ENCODE measurements at places on chromosomes 6 and 20.
A peak's percentile ranks its signal among the peaks of the same experiment; 100 is the strongest.

GRCh38 chr6:83442752-83443151 lies 11.9 kb upstream of the ME1 start:
- DNase-seq: no peak

- peak; percentile 62 for DNase-seq
These were observed 679 bp upstream of the PPDPF start for GRCh38 chr20:63519668-63520503.

GRCh38 chr20:33843854-33844253 lies 32.7 kb downstream of the CHMP4B start:
- no peak for DNase-seq

DNA sequence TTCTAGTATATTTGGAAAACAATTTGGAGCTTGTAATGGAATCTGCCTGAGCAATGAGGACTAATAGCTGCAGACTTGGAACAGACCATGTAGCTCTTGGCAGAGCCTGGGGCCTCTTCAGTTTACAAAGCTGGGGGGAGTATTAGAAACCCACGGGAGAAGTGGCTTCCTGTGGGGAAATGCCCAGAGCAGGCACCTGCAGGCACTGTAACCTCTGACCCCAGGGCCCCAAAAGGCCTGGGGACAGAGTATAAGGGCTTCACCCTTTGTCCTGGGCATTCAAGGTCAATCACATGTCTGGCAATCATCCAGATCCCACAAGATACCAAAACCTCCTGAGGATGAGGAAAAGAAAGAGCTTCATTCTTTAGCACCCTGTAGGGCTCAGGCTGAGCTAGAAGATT lies 19.4 kb downstream of the PKIG start:
- DNase-seq: no peak

DNA sequence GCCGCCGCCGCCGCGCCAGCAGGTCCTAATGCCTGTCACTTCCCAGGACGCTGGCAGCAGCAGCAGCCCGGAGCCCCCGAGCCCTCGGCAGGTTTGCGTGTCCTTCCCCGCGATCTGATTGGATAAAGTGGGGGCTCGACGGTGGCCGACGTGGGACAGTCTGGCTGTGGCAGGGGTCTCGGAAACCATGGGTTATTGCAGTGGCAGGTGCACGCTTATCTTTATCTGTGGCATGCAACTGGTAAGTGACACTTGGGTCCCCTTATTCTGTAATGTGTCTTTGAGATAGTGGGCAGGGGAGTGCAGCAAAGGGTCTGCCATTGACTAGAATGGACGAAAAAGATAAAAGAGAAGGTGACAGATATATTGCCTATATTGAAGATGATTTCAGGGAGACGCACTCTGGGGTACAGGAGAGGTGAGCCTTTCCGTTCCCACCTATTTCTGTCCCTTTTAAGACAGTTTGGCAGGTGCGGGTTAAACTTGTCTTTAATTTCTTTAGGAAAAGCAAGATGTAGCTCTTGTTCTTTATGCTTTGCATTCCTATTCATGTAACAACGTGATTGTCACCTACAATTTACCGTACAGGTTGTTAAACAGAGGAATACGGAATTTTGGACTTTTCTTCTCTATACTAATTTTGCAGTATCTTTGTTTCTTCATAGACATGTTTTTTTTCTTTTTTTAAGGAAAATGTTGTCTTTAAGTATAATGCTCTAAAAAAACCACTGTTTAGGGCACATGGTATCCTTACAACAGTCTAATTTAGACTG lies 535 bp downstream of the NKAIN2 start:
- DNase-seq: peak; percentile 69

DNA sequence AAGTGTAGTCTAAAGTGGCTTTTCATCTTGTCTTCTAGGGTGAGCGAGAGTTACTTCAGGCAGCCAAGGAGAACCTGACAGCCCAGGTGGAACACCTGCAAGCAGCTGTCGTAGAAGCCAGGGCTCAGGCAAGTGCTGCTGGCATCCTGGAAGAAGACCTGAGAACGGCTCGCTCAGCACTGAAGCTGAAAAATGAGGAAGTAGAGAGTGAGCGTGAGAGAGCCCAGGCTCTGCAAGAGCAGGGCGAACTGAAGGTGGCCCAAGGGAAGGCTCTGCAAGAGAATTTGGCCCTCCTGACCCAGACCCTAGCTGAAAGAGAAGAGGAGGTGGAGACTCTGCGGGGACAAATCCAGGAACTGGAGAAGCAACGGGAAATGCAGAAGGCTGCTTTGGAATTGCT lies 27.1 kb downstream of the C20orf173 start:
- DNase-seq: no peak

- DNase-seq: no peak
These were observed 150.8 kb upstream of the TAB2 start for GRCh38 chr6:149166747-149167146.

- no peak for DNase-seq
These were observed 98.6 kb downstream of the CDH4 start for GRCh38 chr20:61350500-61351250.

GRCh38 chr6:68654134-68654533 lies 19.1 kb downstream of the ADGRB3 start:
- DNase-seq: no peak

DNA sequence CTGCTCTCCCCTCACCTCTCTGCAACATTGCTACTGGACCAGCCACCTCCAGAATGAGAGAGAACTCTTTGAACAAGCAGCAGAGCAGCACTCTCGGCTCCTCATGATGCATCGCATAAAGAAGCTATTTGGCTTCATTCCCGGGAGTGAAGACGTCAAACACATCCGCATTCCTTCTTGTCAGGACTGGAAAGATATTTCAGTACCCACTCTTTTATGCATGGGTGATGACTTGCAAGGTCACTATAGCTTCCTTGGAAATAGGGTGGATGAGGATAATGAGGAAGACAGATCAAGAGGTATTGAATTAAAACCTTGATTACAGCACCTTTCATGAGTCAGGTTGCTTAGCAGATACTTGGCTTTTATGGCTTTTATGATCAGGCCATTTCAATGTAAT lies 4.3 kb downstream of the CALHM4 start:
- DNase-seq: no peak

- no peak for DNase-seq
These were observed at the start of gene HFE for GRCh38 chr6:26087284-26088115. HFE (plus strand) TSS chr6:26087429; CDS start chr6:26087441, 12 bp downstream.

DNA sequence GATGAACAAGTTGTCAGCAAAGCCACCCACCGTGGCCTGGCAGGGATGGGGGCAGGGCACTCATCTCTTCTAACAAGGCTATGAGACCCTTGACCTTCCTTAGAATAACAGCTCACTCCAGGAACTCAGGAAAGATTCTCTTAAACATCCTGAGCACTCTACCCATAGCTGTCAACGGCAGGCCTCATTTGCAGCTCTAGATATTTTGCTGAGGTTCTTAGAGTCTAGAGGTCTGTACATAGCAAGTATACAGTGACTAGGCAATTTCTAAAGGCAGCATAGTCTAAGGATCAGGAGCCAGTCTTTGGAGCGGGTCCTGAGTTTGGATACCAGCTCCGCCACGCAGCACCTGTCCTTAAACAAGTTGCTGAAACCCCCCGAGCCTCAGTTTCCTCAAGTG lies 11.7 kb downstream of the TRERF1 start:
- DNase-seq: no peak

DNA sequence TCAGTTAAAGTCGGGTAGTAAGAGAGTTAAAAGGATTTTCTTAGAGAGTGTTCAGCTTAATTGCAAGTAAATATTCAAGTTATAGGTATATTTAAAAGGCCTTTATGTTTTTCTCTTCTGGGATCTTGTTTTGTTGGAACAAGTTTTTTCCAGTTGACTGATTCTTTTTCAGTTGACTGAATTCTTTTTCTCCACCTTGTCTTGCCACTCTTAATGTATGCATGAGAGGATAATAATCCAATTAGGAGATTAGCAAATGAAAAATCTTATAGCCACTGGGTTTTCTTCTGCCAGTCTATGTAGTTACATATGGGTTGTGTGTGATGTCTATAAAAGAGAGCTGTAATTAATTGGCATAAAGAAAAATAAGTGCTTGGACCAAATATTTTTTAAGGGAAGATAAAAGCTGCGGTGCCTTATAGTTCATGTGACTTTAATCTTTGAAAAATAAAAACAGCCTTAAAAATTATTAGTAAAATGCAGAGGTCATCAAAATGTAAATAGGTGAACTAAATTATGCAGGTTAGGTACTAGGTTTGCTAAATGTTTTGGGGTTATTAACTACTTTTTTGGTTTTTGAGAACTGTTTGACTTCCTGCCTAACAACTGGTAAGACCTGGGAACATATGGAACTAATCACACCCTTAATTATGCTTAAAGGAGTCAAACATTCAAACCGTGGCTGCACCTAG lies 367.2 kb downstream of the HTR1B start:
- no peak for DNase-seq

DNA sequence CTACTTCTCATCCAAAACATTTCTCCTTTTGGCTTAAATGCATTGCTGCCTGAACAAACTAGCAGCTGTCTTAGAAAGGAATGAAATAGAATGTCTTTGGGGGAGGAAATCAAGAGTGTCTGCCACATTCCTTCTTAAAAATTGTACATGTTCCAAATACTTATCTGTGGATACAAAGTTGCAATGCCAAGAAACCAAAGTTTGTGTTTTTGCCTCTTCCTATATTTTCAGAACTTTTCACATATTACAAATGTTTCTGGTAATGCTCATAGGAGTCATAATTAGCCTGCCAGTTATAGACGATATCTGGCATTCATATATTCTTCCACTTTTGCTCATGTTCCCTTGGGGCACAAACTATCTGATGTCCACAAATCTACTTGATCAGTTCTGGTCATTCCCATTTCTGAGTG lies 165.5 kb upstream of the BMP5 start:
- no peak for DNase-seq

DNA sequence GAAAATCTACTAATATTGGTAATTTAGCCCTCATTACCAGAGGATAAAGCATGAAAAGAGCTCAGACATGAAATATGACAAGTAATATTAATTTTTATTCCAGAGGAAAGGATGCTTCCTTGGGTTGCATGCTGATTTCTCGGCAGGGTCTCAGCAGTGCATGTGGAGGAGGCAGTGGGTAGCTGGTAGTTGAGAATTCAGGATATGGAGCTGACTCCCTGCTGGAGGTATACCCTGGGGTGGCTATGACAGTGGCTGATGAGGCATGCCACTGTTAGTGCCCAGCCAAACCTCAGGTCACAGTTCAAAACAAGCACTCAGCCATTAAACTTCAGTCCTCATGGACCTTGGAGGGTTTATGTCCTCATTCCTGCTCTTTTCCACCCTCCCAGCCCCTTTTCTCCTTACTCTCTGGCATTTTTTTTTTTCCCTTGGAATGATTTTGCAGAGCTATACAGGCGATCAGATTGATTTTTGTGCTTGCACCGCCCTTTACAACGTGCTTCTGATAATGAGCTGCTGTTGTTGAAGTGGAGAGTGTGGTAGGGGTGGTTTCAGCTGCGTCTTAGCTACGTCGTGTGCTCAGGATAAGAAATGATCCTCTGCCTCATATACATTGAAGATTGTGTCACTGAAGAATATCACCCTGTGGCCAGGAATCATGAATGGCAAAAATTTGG lies 761.9 kb upstream of the MMS22L start:
- no peak for DNase-seq

GRCh38 chr20:13017883-13018535 lies 9.2 kb downstream of the SPTLC3 start:
- DNase-seq: no peak

DNA sequence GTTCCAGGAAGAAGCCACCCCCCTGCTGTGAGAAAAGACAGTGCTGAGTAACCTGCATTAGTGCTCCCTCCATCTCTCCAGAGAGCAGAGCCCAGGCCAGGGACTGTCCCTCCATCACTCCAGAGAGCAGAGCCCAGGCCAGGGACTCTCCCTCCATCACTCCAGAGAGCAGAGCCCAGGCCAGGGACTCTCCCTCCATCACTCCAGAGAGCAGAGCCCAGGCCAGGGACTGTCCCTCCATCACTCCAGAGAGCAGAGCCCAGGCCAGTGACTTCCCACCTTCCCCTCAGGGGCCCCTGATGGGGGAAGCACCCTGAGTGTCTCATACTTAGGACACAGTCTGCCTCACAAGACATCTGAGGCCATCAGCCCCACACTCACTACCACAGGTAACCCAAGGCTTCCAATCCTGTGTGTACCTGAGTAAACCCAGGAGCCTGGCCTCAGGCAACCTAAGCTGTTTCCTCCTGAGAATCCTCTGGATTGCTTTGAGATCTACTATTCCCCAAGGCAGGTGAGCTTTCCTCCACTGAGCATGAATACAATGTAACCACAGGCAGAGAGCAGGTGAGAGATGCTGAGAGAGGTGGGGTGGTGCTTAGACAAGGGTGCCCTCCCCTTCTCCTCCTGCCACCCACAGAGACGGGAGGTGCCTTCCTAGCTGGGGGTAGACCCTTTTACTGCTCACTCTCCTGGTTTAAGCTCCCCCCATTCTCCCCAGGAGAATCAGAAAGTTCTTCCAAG lies 4.9 kb downstream of the TBXT start:
- no peak for DNase-seq

DNA sequence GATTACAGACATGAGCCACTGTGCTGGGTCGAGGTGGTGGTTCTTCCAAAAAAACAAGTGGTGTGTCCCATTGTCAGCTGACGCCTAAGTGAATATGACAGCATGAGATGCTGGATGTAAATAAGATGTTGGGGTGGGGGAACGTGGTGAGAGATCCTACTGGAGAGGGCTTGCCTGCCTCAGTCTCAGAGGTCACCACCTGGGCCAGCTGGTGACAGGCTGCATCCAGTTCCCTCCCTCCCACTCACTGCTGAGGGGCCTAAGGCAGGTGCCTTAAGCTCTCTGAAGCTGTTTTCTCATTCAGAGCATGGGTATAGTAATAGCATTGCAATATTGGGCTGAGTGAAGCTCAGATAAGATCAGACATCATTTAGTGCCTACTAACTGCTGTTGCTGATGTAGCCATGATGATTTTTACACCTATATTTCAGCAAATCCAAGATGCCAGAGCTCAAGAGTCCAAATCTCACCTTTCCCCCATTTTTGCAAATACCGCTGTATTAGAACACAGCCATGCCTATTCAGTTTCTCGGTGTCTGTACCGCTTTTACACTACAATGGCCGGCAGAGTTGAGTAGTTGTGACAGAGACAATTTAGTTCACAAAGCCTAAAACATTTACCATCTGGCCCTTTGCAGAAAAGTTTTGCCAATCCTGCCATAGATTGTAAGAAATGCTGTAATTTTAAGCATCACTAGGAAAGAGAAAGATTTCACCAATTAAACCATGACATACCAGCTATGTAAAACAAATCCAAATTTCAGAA lies 171.3 kb downstream of the ANKRD60 start:
- DNase-seq: no peak
